ENCODE measurements at places on chromosomes 12 and 14.

GRCh38 chr14:81478446-81478845, 55.2 kb downstream of the SEL1L start:
- no peak for DNase-seq

DNA sequence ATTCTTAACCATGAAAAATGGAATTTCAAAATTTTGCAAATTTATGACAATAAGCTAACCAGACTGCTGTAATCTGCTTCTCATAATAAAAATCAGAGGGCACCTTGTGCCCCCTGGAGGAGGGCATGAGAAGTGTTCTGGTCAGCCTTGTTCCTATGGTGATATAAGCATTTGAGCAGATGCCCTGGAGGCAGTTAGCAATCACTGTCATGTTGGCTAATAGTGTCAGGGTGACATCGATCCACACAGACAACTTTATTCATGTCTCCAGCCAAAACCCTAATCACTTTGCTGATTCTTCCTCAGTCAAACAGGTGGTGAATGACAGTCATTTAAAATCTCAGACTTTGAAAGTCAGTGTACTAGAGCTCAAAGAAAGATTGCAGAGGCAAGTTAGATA, 943.0 kb downstream of the GALC start:
- DNase-seq, result peak; percentile 43

DNA sequence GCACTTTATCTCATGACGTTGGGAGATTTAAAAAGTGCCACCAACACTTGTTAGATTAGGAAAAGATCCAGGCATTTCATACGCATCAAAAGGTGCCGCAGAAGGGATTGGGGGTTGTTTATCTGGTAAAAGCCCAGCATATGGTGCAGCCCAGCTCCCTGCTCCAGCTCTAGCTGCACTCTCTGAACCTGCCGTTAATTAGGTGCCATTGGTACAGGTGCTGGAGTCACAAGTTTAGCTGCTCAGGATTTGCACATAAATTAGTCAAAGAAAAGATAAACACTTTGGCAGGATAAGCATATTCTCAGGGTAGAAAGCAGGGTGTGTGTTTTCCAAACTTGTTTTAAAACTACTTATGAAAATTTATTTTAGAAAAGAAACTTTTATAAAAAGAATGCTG, 932.6 kb upstream of the TMEM132C start:
- DNase-seq, result no peak

DNA sequence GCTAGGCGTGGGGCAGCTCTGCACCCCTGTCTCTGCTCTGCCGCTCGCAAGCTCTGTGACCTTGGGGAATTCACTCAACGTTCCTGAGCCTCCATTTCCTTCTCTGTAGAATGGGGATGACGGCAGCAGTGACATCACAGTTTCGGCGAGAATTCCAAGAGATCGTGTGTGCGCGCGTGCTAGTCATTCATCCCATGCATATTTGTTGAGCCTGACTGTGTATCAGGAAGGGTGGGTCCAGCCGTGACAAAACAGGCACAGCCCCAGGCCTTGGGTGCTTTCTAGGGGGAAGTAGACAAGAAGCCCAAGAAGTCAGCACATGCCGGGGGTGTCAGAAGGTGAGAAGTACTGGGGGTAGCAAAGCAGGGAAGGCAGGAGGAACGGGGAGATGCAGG, 145.6 kb upstream of the NCOR2 start:
- no peak for DNase-seq

GRCh38 chr14:61838661-61839245, 76.5 kb downstream of the SNAPC1 start:
- peak; percentile 32 for DNase-seq

GRCh38 chr12:66393890-66394289, 91.6 kb downstream of the HELB start:
- no peak for DNase-seq

- DNase-seq, result no peak
Measured at GRCh38 chr14:96484399-96484798, 17.8 kb upstream of the PAPOLA start.

DNA sequence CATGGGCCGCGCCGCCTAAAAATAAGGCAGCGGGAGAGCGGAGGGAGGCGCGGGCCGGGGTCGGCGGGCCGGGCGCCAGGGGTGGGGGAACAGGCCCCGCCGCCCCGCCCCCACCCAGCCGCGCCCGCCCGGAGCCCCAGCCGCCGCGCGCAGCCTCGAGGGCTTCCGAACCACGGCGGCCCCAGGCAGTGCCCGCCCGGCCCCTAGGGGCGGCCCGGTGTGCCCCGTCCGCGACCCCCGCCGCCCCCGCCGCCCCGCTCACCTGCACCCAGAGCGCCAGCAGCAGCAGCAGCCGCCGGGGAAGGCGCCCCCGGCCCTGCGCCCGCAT, 519 bp downstream of the JAG2 start:
- no peak for DNase-seq

DNA sequence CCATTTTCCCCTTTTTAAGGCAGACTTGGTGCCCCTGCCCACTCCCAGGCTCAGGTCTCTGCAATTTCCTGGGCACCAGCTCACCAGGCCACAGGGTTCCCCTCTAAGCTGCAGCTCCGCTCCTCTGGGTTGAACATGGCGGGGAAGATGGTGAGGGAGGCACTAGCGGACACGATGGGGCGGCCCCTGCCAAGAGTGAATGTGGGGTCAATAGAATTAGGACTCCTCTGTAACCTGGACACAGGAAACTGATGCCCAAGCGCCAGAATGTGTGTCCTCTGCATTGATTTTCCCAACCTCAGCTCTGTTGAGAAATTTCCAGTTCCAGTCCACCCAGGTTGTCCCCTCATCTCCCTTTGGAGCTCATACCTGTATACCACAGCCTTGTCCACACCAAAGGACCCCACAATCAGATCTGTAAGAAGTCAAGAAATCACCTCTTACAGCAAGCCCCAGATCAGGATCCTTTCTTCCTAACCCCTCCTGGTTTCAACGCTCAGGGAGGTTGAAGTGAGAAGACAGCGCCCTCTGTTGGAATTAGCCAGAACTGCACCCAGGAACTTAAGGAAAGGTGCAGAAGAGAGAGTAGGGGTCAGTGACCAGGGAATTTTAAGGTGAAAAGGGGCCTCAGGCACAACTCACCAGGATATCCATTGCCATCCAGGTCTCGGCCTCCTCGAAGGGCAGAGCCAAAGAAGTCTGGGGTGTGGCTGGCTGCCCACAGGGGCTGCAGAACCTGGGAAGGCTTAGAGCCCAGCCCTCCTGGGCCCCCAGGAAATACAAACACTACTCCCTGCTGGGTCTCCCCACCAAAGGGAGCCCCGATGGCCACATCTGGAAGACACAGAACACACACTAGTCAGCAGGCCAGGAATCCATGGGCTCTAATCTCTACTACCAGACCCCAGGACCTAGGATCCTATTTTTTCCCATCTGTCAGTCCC, 14.7 kb downstream of the ITGA5 start:
- DNase-seq, result peak; percentile 56

GRCh38 chr12:80862531-80862930, 75.2 kb downstream of the LIN7A start:
- DNase-seq, result peak; percentile 50

DNA sequence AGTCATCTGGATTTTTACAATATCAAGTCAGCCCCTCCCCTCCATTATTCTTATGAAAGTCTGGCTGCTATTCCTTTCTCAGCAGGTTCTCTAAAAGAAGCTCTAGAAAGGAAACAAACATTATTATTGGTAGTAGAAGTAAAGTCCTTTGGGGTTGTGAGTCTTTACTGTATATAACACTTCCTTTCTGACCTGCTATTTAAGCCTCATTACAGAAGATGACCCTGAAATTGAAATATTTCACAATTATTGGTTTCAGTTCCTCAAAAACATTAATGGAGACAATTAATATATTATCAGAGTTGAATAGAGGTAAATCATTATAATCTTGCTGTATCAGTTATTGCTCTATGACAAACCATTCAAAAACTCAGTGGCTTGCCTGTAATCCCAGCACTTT, 19.3 kb downstream of the PLEKHA5 start:
- no peak for DNase-seq

DNA sequence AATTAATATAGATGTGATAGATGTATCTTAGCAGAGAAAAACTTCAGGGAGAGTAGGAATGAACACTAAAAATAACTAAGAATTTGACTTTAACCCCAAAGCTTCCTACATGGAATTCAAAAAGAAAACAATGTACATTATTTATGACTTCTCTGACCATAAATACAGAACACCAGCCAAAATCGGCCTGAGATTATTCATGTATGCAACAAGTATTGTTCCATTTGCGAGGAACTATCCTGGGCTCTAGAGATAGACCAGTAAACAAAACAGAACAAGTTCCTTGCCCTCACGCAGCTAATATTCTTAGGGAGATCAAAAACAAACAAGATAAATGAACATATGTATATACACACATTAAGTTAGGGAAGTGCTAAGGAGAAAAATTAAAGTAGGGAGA, 432.3 kb upstream of the SOX5 start:
- peak; percentile 9 for DNase-seq

- no peak for DNase-seq
Measured at GRCh38 chr14:20440882-20441281, 4.9 kb upstream of the KLHL33 start.

- no peak for DNase-seq
Measured at GRCh38 chr12:113587720-113588119, 116.0 kb upstream of the LHX5 start.

GRCh38 chr12:40499856-40500255, 192.4 kb upstream of the CNTN1 start:
- no peak for DNase-seq

- DNase-seq, result no peak
Measured at GRCh38 chr12:7749442-7749841, 2.3 kb upstream of the CLEC4C start.

GRCh38 chr12:29640589-29641345, 143.0 kb downstream of the TMTC1 start:
- no peak for DNase-seq

DNA sequence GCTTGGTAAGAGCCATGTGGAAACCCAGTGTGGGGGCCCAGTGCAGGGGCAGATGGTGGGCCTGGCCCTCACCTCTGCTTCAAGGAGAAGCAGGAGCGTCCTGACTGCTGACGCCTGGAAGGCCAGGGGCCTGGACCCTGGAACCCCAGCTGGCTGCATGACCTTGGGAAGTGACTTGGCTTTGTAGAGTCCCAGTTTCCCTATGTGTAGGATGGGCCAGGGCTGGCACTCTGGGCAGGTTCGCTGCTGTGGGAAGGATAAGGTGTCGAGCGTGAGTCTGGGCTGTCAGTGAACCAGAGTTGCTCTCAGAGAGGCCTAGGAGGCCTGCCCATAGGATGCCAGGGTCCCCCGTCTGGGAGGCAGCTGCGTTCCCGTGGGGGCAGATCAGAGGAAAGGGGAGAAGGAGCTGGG, 43.2 kb downstream of the TRAFD1 start:
- no peak for DNase-seq

- peak; percentile 5 for DNase-seq
Measured at GRCh38 chr12:70831543-70831942, 89.0 kb downstream of the PTPRR start.

DNA sequence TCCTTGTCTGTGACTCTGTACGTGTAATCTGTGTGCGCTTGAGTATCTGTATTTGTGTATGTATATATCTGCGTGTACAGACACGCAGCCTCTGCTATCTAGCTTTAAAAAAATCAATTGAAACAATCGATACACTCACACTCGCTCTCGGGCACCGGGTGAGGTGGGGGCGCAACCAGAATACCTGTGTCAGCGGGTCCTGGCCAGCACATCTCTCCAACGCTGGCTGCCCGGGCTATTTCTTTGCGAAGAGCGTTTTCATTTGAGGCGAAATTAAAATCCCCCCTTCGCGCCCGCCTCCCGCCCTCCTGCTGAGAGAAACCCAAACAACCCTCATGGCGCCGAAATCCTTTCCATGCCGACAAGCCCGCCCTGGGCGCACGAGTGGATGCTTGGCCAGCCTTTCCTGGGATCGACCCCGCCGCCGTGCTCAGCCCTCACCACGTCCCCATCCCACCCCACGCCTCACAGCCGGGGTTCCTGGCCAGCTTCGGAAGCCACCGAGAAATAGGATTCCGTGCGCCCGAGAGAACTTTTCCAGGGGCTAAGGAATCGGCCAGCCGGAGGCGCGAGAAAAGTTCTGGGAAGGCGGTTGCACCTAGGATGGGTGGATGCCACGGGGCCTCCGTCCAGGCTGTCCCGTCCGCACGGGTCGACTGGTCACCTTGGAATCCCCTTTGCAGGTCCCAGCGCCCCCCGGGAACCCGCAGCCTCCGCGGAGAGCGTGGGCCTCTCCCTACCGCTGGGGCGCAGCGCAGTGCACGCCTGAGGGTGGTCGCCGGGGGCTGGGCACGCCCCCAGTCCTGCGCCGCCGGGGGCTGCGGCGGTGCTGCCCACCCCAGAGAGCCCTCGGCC, 1.0 kb downstream of the ZDHHC22 start:
- no peak for DNase-seq

DNA sequence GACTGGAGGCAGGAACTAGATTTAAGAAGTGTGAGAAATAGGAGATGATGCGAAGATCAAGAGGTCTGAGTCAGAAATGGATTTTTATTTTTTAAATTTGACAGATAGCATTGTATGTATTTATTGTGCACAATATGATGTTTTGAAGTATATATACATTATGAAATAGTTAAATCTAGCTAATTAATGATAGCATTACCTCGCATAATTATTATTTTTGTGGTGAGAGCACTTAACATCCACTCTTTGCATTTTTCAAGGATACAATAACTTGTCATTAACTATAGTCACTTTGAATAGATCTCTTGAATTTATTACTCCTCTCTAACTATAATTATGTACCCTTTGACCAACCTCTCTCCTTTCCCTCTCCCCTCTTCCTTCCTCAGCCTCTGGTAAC, 3.7 kb downstream of the SMOC1 start:
- no peak for DNase-seq

DNA sequence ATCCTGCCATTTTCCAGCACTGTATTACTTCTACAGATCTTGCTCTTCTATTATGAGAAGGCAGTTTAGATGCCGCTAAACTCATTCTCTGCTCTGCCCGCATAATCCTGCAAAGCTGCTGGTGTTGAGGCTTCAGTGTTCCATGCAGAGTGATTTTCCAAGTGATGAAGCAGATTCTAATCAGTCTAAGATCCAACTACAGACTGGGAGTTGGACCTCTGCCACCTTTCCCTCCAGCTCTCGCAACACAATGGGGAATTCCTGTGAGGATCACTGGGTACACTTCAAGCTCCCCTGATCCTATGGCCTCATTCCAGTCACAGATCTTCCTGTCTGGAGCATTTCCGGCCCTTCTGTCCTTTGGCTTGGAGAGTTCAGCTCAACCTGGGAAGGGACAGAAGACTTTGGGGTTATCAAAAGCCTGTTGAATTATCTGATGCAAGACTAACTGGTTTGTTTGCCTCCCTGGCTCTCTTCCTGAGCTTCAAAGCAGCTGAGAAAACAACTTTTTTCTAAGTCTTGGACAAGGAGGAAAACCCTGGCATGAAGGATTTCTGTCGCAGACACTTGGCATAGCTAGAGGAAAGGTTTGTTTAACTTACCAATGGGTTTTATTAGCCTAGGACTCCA, 333.9 kb downstream of the ZFP36L1 start:
- DNase-seq, result peak; percentile 93

DNA sequence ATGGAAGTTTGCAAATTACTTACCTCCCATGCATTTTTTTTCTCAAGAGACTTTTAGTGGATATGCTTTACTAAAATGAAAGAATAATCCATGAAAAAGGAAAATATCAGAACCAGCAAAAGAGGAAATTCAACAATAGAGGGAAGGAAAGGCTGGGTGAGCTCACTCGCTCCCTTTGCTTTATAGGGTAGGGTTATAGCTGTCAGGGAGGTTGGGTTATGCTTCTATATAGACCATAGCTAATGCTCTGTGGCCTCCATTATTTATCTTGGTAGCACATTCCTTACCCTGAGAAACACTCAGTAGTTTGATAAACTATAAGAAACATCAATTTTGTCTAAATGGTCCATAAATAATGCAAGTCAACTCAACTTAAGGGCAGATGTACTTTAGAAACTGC, 215.9 kb upstream of the FAR2 start:
- no peak for DNase-seq

- peak; percentile 22 for DNase-seq
Measured at GRCh38 chr12:42504049-42504448, 85.5 kb downstream of the PRICKLE1 start.

All from EH (cell line).